ENCODE measurements at places on chromosomes 11 and 22. TPM values are rescaled to one million over a fixed set of nuclear protein-coding genes. Genes with fewer than 3 reads are reported as not detected.

GRCh38 chr11:70477176-70477575, 78.8 kb downstream of the CTTN start:
- DNase-seq = no peak

GRCh38 chr22:44640618-44641155, 61.3 kb upstream of the PRR5 start:
- no peak for DNase-seq

DNA sequence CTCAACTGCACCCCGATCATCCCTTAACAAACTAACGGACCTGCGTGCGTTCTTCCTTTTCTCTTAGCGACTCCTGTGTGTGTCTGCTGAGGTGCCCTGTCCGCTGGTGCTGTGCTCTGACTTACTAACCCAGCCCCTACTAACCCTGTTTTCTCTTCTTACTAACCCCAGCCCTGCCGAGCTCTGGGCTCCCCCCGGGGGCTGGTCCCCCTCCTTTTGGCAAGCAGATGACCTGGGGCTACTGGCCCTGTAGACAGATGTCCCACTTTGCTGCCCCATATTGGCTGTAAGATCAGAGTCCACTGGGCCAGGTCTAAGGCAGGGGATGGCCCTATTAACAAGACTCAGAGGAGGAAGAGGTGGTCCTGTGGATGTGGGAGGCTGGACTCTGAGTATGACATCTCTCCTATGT, 14.7 kb downstream of the MIAT start:
- no peak for DNase-seq

GRCh38 chr11:68009391-68010089, 587 bp upstream of the ALDH3B1 start:
- no peak for DNase-seq

GRCh38 chr11:83024270-83024854, 47.3 kb downstream of the RAB30 start:
- no peak for DNase-seq

DNA sequence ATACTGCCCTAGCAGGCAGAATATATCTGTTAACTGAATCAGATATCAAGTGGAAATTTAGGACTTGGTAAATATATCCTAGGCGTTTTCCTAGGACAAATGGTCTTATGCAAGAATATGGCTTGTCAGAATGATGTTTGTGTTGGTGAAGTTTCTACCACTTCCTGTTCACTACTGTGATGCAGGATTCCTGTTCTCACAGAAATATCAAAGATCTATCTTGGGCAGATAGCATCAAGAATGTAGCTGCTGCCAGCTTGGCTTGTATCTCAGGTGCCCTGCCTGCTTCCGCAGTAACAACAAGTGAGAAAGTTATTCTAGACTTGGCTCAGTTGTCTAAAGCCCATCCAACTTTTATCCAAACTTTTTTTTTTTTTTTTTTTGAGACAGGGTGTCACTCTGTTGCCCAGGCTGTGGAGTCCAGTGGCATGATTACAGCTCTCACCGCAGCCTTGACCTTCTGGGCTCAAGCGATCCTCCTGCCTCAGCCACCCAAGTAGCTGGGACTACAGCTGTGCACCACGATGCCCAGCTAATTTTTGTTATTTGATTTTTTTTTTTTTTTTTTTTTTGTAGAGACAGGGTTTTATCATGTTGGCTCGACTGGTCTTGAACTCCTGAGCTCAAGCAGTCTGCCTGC, 61.3 kb downstream of the PPME1 start:
- DNase-seq = no peak

DNA sequence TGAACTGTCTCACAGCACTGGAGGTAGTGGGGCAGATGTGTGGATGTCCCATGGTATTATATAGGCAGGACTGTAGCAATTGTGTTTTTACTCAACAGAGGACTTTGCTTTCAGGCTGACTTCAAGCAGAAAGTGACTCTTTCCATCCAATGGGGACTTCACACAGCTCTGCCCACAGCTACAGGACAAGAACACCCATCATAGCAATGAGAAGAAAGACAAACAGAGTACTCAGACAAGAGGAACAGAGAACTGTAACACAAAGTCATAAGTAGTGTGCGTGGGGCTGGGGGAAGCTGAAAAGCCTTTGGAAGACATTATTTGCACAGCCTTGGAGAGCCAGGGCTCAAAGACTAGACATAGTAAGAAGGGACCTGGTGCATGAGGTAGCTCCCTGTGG, 70.3 kb downstream of the CCDC81 start:
- DNase-seq = no peak

DNA sequence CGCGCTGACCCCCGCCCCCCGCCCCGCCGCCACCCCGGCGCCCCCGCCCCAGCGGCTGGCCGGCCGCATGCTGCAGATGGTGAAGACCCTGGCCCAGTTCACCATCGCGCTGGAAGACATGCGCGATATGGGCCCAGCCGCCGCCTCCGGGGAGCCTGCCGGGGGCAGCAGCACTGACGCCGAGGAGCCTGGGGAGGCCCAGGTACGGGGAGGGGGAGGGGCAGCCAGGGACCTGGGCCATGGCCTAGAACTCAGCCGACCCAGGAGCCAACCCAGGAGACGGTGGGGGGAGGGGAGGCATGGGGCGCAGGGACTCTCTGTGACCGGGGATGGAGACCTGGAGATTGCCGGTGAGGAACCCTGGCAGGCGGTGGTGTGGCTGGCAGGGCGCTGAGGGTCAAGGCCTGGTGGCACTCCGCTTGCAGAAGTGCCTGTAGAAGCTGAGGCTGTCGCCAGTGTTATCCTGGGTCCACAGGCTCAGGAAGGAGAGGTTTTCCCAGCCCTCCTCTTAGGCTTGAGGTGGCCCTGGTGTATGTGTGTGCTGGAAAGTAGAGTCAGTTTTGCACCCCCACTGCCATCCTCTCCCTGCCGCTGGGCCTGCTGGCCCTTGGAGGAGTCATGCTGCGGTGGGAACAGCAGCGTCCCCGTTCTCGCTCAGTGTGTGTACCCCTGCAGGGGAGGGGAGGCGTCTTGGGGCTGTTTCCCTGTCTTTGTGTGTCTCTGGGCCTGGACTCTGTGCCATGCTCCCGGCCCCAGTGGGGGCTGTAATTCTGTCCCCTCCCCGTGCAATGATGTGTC, 32.9 kb upstream of the RELT start:
- DNase-seq = no peak

GRCh38 chr11:46290598-46291309, 13.3 kb downstream of the CREB3L1 start:
- no peak for DNase-seq

DNA sequence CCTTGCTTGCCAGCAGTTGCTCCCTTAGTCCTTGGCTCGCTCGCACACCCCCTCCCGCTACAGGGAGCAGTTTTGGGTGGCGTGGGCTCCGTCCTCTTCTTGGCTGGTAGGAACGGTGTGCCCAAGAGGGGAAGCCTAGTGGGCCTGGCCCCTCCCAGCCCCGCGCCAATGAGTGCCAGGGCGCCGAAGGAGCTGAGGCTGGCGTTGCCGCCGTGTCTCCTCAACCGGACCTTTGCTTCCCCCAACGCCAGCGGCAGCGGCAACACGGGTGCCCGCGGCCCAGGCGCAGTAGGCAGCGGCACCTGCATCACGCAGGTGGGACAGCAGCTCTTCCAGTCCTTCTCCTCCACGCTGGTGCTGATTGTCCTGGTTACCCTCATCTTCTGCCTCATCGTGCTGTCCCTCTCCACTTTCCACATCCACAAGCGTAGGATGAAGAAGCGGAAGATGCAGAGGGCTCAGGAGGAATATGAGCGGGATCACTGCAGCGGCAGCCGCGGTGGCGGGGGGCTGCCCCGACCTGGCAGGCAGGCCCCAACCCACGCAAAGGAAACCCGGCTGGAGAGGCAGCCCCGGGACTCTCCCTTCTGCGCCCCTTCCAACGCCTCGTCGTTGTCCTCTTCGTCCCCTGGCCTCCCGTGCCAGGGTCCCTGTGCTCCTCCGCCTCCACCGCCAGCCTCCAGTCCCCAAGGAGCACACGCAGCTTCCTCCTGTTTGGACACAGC, 1.6 kb downstream of the C11orf87 start:
- no peak for DNase-seq

GRCh38 chr11:31714840-31715239, 96.3 kb downstream of the PAX6 start:
- DNase-seq = no peak

GRCh38 chr22:27438271-27438980, 363.1 kb downstream of the MN1 start:
- DNase-seq = no peak

- DNase-seq = peak; percentile 50
Observed at GRCh38 chr11:54930930-54931329, 224.3 kb downstream of the OR4A5 start.

DNA sequence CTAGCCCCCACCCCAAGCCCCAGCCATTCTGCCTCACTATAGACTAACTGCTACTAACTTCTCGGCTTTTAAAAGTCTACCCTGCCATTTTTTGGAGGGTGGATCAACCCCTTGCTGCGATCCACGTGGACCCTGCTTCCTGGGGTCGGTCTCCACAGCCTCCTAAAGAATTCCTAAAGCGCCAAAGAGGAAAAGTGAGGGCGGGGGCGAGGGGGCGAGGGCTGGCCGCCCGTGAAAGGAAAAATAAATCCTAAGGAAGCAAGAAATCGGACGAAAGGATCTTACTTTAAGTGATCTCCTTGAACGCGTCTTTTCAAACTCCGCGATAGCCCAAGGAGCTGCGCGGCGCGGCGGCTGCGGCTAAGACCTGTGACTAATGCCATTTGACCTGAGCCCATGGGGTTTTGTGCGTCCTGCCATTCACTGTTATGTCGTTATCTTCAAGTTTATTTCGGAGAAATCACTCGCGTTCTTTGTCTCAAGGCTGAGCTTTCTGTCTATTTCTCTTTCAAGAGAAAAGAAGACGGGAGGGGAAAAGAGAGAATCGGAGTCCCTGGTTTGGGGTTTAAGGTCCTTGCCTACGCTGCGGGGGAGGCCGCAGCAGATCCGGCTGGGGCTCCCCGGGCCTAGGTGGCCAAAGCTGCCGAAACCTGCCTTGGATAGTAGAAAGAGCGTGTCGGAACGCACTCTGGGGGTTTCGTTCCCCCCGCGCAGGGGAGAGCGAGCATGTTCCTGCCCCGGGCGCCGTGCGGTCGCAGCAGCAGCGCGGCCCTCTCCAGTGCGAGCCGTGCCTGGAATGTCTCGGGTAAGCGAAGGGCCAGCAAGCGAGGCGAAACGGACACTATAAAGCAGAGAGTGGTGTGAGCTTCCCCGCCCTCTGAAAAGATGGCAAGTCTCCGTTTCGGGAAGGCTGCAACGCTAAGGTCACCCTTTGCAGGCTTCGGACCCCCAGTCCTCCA, 2.8 kb upstream of the DBX1 start:
- no peak for DNase-seq

GRCh38 chr11:87114093-87114492, 76.4 kb downstream of the TMEM135 start:
- no peak for DNase-seq

GRCh38 chr11:18698341-18699268, at the start of gene TMEM86A:
TSS of gene TMEM86A (plus strand) at chr11:18698779. CDS start at chr11:18698887, 108 bp downstream.
- peak; percentile 98 for DNase-seq

DNA sequence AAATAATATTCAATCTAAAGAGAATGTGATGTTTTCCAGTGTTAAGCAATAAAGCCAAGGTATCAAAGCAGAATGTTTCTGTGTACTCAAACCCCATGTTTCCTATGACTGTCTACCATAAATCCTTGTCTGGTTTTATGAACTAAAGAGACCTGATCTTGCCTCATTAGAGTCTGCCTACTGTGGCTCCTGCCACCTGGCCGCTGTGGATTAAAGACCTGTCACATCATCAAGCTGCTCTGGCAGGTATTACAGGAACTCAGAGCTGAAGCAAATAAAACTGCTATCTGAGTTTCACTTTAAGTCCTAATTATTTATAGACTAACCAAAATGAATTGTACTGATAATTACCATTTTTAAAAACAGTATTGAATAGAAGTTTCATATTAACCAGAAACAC, 207.8 kb upstream of the CCDC90B start:
- no peak for DNase-seq

DNA sequence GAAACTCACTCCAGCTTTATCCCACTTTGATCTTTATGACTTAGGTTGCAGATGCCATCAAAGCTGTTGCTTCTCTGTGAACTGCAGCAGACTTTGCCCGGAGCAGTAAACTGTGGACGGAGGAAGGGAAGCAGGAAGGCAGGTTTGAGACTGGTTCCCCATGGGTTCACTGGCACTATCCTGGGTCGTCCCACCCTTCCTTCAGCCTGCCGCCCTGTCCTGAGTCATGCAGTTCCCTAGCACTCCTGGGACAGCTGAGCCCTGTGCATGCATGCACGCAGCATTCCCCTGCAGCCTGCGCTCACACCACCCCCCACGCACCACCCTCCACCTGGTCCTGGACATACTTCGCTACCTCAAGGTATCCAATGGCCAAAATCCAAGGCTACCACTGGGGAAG, 23.5 kb upstream of the P2RY2 start:
- DNase-seq = no peak

- no peak for DNase-seq
Observed at GRCh38 chr11:87840786-87841185, 334.5 kb downstream of the RAB38 start.

DNA sequence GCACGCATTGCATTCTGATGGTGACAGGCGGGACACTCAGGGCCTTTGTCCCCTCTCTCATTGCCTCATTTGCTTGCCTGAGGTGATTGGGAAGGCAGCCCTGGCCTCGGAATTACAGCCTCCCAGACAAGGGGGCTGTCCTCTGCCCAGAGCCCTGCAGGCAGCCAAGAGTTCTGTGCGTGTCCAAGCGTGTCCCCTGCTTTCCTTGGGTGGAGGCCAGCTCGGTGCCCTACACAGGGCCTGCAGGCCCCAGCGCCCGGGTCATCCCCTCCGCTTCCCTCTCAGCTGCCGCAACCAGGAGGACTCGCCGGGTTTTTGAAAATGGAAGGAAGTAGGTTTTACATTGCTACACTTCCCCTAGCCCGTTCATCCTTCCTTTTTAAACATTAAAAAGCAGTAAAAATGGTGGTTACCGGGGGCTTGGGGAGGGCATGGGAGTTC, 1.9 kb downstream of the GRAMD4 start:
- no peak for DNase-seq

- no peak for DNase-seq
Observed at GRCh38 chr11:46981436-46981835, 44.9 kb downstream of the CSTPP1 start.

- no peak for DNase-seq
Observed at GRCh38 chr11:1401656-1402221, 12.0 kb downstream of the BRSK2 start.

TMEM121B gene
- total RNA-seq = 1.1 TPM

KCTD14 gene
- total RNA-seq = 0.59 TPM

CCDC87 gene
- total RNA-seq = 0.86 TPM

VWA5A gene
- 2.6 TPM for total RNA-seq

OR51E1 gene
- 0.12 TPM for total RNA-seq

SSTR3 gene
- not detected for total RNA-seq

DNAJB7 gene
- total RNA-seq = not detected

OR52I2 gene
- not detected for total RNA-seq

MYOD1 gene
- not detected for total RNA-seq

AIFM3 gene
- total RNA-seq = 0.75 TPM

TRIM6 gene
- total RNA-seq = 1.3 TPM

CDHR5 gene
- not detected for total RNA-seq

OR51I1 gene
- not detected for total RNA-seq

JHY gene
- total RNA-seq = 3.5 TPM
